Thoracic aorta (tissue), 2 donors: ENCODE measurements at places on chromosomes 12 and 14. TPM values are rescaled to one million over a fixed set of nuclear protein-coding genes. Genes with fewer than 3 reads are reported as not detected.
A peak's percentile ranks its signal among the peaks of the same experiment; 100 is the strongest.

The HOXC6 gene
- not detected for total RNA-seq

The NAB2 gene
- 30.5 TPM for total RNA-seq

The EIF2S3B gene
- 0.56 TPM for total RNA-seq

The MBIP gene
- 22.7 TPM for total RNA-seq

The PAX9 gene
- 0.21 TPM for total RNA-seq

The USP44 gene
- total RNA-seq = 2.5 TPM

The CCDC196 gene
- total RNA-seq = not detected

DNA sequence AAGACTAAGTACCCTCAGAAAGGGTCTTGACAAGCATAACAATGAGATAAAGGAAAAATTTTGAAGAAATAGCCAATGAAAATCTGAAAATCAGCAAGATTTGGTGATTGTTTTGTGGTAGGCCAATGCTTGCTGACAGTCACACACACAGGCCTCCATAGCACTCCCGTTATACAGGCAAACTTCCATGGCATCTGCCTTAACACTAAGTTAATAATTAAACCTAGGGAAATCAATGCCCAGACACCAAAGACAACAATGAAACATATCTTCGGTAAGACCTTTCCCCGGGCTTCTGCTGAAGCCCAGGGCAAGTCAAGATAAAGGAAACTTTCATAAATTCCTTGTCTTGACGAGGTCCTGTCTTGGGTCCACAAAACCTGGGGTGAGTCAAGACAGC is 18.6 kb upstream of the RERGL start:
- no peak for DNase-seq

DNA sequence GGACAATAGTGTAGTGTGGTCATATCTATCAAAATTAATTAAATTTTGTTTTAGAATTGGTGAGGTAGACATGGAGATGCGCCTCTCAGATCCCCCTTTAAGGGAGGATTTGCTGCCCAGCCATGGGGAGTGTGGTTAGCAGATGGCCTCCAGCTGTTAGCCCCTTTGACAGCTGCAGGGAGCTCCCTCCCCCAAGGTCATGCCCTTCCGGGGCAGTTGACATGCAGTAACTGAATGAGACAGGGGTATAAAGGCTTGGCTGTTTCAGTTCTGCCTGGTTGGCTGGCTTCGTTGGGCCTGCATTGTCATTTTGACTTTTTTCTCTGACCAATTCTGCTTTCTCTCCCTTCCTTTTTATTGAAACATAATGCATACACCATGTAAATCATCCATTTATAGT is 291.5 kb upstream of the SRRM4 start:
- DNase-seq = no peak

DNA sequence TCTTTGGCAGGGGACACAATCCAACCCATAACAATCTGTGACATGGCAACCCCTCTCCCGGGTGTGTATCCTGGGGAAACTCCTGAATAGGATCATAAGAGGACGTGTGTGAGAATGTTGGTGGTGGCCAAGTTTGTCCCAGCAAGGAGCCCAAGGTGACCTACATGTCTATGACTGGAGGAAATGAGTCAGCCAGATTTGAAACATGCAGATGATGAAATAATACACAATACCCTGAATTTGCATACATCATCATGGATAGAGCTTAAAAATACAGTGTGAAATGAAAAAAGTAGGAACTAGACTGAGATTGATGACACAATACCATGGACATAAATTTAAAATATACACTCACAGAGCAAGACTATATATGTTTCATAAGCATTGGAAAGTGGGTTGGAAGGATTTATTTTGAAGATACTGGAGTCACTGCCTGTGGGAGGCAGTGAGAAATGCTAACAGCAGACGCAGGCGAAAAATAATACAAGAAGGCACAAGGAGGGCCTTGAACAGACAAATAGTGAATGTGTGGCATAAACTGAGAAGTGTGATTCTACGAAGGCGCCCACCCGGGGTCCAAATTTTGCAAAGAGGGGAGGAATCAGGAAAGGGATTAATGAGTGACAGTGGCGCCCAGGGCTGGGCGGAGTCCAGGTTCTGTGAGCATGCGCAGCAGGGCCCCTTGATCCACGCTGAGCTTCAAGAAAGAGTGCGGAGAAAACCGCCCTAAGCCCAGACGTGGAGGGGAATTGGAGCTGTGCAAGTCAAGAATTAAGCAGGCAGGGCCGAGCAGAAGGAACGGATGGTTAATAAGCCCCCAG is 7.0 kb upstream of the MAP1LC3B2 start:
- no peak for DNase-seq

DNA sequence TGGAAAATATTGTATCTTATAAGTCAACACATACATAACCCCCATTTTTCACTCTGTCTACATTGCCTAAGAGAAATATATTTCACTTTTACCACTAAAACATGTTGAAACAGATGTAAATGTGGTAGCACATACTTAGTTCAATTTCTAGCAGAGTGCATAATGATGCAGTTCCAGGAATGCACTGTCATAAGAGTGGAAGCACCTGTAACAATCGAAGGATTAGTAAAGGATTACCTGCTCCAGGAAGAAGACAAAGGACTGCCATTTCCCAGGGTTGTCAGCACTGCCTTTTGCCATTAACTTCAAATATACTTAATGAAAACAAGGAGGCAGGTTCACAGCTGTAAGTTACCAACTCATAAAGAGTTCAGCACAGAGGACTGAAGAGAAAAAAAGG is 24.6 kb downstream of the DAD1 start:
- DNase-seq = no peak

DNA sequence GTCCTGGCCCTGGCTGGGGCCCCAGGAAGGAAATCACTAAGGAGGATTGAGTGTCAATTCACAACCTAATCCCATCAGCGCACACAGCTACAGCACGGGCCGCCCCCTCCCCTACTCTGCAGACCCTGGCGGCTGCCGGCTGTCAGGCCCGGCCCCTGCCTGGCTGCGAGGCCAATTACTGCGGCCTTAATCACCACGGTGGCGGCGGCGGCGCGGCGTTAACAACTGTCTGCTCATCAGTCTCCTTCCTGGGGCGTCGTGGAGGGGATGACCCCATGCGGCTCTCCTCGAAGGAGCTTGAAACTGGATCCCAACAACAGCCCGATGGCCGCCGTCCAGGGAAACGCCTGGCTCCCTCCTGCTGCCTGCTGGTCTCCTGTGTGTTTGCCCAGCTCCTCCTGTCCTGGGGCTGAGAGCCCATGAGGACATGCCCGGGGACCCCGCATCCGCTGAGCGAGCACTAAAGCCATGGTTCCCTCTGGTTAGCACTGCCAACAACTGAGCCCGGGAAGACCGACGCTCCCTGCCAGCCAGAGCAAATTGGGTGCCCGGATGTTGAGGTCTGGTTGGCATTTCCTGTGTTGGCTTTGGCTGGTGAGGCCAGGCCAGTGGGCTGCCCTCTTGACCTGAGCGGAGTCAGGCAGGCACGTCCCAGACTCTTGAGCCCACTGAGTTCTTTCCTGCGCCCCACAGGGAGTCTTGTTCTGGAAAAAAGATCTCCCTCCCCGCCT is 21.8 kb upstream of the EIF2B2 start:
- no peak for DNase-seq

DNA sequence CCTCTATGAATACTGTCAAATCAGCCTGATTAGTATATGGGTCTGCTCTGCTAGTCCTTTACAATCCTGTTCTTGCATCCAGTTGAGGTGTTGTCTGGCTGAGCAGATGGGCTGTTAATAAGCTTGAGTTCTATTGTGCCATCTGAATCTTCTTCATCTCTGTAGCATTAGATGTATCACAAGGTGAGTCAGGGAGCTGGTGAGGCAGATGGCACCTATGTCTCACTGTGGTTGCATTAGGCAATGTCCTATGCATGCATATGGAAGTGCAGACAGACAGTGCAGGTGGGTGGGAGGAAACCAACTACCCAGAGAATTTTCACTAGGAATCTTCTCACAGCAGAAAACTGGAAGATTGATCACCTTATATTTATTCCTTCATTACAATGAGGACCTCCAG is 165.7 kb upstream of the STXBP6 start:
- DNase-seq = no peak

GRCh38 chr12:113620437-113620976 is 148.8 kb upstream of the LHX5 start:
- no peak for DNase-seq

DNA sequence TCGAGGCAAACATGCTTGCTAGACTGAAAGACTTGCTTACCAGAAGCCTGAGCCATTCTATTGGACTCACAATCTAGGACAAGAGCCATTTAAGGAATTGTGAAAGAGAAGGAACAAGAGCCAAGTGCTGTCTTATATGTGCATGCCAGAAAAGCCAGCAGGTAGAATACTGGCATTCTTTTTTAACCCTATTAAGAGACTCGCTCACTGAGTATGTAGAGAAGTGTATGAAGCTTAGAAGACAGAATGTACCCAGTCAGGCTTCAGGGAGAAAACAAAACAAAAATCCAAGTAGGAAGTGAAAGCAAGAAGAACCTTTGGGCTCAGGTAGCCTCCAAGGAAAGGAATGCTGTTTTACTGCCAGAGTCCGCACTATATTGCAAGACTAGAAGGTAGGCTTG is 65.9 kb downstream of the DCAF5 start:
- DNase-seq = no peak

DNA sequence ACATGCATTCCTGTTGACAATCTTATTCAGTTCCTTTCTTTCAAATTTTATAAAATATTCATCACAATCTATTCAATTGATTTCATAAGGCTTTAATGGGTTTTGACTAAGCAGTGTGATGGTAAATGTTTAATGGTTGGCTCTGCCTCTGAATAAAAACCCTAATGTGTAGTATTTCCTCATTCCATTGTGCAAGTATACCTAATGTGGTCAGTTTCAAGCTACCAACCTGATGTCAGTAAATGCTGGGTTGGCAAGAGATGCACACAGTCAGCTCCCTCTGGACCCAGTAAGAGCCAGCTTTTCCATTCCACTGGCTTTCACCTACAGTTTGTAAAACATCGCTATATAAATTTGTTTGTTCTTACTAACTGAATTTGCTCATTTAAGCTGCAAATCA is 53.9 kb downstream of the METTL25 start:
- no peak for DNase-seq

DNA sequence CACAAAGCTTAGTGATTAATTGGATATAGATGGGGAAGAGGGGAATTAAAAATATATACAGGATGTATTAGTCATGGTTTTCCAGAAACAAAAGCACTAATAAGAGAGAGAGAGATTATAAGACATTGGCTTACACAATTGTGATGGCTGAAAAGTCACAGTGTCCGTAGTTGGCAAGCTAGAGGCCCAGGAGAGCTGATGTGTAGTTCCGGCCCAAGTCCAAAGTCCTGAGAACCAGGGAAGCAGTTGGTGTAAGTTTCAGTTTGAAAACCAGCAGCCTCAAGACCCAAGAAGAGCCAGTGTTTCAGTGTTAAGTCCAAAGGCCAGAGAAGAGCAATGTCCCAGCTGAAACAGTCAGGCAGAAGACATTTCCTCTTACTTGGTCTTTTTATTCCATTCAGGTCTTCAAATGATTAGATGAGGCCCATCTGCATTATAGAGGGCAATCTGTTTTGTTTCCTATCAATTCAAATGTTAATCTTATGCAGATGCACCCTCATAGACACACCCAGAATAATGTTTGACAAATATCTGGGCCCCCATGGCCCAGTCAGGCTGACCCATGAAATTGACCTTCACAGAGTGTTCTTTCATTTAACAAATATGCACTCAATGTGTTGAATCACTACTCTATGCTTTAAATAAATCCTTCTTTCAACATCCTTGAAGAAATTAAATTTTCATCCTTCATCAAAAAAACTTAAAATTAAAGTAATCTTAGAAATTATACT is 67.2 kb upstream of the DIO2 start:
- DNase-seq = peak; percentile 2

DNA sequence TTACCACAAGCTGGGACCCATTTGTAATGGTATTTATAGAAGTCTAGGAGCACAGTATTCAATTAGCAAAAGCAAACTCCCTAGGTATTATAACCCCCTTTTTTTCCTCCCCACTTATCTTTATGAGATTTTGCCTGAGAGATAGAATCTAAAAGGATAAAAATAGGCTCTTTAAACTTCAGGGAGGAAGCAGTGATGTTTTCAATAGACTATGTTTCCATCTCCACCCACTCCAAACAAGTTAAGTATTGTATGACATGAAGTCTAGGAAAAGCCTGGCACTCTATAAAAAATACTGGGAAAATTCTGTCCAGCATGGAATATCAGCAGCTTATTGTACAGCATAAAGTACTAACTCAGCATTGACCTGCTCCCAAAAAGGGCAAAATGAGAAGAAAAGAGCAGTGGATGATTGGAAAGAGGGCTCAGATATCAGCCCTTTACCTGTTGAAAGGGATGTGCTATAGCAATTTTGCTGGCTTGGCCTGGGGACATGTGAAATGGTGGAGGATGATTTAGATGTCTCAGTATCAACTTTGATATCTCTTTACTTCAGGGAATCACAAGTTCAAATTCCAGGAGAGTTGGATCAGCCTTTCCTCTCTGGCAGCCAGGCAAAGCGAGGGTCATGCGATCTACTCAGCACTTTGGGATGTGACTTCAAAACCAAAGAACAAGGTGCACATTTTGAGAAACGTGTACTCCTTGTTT is 72.4 kb downstream of the IGF1 start:
- DNase-seq = no peak

DNA sequence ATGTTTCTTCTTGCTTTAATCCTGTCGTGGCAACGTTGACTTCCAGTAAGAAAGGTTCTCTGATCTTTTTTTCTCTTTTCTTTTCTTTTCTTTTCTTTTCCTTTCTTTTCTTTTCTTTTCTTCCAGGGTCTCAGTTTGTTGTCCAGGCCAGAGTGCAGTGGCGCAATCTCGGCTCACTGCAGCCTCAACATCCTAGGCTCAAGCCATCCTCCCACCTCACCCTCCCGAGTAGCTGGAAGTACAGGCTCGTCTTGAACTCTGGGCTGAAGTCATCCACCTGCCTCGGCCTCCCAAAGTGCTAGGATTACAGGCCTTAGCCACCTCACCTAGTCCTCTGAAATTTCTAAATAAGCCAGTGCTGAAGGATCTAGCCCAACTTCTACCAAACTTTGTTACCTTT is 1.3 kb upstream of the MAP3K9 start:
- DNase-seq = no peak

- no peak for DNase-seq
These were observed 21.3 kb downstream of the SUSD6 start for GRCh38 chr14:69632593-69633151.

GRCh38 chr12:43436597-43436996 is 115.4 kb downstream of the ADAMTS20 start:
- no peak for DNase-seq

- no peak for DNase-seq
These were observed 81.6 kb downstream of the SPRING1 start for GRCh38 chr12:116656306-116656705.

- no peak for DNase-seq
These were observed 514.6 kb upstream of the FBXO33 start for GRCh38 chr14:39946807-39947206.

GRCh38 chr14:68820536-68820935 is 27.7 kb upstream of the ZFP36L1 start:
- DNase-seq = no peak

DNA sequence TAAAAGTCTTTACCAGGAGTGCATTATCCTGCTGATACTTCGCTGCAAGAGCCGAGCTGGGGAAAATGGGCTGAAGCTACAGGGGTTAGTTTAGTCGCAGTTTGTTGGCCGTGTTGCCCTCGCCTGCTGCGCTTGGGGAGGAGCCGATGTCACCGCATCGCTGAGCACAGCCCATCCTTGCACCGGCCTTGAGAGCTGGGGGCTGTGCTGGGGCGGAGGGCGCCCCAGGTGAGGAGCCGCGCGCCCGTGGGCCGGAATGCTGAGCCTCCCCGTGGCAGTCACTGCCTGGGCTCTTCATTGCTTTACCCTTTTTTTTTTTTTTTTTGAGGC is 50.0 kb downstream of the ADGRD1 start:
- no peak for DNase-seq
